Umbilical cord (tissue), 2 donors: ENCODE measurements at places on chromosomes 3 and 15. TPM values are rescaled to one million over a fixed set of nuclear protein-coding genes. Genes with fewer than 3 reads are reported as not detected.

The SKIC8 gene
- 66.9 TPM for total RNA-seq

The GABRA5 gene
- total RNA-seq, result 0.96 TPM

The PLA2G4D gene
- 0.48 TPM for total RNA-seq

The CSPG4 gene
- total RNA-seq, result 84.0 TPM

The MUC20 gene
- total RNA-seq, result 5.8 TPM

The CYP8B1 gene
- total RNA-seq, result 2.6 TPM

The SPATA12 gene
- total RNA-seq, result 1.9 TPM

The HESX1 gene
- total RNA-seq, result not detected

The MUC4 gene
- 1.7 TPM for total RNA-seq

The SAMMSON gene
- 26.2 TPM for total RNA-seq

The ITPKA gene
- total RNA-seq, result 24.1 TPM

The STRIT1 gene
- total RNA-seq, result not detected

The ERC2 gene
- total RNA-seq, result 33.5 TPM

The OXTR gene
- total RNA-seq, result 57.5 TPM

The SEMA3G gene
- 1.4 TPM for total RNA-seq

The CYP1A1 gene
- 3.6 TPM for total RNA-seq

The NPAP1 gene
- total RNA-seq, result 2.4 TPM

The ACTC1 gene
- 194 TPM for total RNA-seq

The FAM174B gene
- 4.8 TPM for total RNA-seq

The STXBP5L gene
- total RNA-seq, result 26.5 TPM

The NOX5 gene
- total RNA-seq, result 1.2 TPM

The IFRD2 gene
- total RNA-seq, result 45.3 TPM
